H1 (cell line): ENCODE measurements at places on chromosomes 3 and 15.
A peak's percentile ranks its signal among the peaks of the same experiment; 100 is the strongest.

- DNase-seq: no peak
Observed at GRCh38 chr3:73513260-73513659, 111.5 kb downstream of the PDZRN3 start.

GRCh38 chr3:81549831-81550230 lies 211.6 kb downstream of the GBE1 start:
- DNase-seq: no peak

GRCh38 chr15:101280007-101280406 lies 2.7 kb upstream of the SELENOS start:
- no peak for DNase-seq

- no peak for DNase-seq
Observed at GRCh38 chr3:146217324-146217723, 33.6 kb downstream of the PLSCR4 start.

DNA sequence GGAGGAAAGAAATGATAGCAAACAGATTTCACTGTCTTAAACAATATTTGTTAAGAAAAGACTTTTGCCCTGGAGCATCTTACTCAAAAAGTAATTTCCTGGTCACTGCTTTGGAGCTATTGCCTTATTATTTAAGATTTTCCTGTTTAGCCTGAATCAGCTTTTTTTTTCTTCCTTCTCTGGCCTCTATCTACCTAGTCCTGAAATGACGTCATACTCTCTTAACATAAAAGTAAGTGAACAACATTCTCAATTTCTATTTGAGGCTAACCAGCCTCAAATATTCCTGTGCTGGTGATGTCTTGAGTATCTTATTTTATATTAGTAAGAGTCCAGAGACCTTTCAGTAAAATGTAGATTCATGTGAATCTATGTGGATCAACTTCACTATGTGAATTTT lies 221.9 kb upstream of the ALCAM start:
- no peak for DNase-seq

- no peak for DNase-seq
Observed at GRCh38 chr3:170564664-170565063, 21.2 kb downstream of the SLC7A14 start.

DNA sequence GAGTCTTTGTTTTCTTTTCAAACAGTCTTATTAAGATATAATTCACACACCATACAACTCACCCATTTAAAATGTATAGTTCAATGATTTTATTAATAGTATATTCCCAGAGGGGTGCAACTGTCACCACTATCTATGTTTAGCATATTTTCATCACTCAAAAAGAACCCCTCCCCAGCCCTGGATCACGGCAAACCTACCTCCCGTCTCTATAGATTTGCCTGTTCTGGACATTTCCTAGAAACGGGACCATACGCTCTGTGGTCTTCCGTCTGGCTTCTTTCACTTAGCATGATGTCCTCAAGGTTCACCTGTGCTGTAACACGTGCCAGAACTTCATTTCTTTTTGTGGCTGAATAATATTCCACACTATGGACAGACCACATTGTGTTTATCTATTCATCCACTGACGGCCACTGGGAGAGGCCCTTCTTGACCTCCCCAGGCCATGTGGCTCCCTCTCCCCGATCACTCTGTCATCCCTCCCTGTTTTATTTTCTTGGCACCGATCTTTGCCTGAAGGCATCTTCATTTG lies 56.4 kb downstream of the IQSEC1 start:
- DNase-seq: no peak

- peak; percentile 13 for DNase-seq
Observed at GRCh38 chr3:15470261-15470660, 42.9 kb downstream of the EAF1 start.

- no peak for DNase-seq
Observed at GRCh38 chr3:133991209-133991608, 38.5 kb downstream of the SLCO2A1 start.

GRCh38 chr15:37055481-37055880 lies 44.9 kb downstream of the MEIS2 start:
- no peak for DNase-seq

- DNase-seq: no peak
Observed at GRCh38 chr3:63351159-63352007, 73.3 kb downstream of the SYNPR start.

GRCh38 chr3:157099326-157100095 lies 60.4 kb downstream of the CCNL1 start:
- no peak for DNase-seq

DNA sequence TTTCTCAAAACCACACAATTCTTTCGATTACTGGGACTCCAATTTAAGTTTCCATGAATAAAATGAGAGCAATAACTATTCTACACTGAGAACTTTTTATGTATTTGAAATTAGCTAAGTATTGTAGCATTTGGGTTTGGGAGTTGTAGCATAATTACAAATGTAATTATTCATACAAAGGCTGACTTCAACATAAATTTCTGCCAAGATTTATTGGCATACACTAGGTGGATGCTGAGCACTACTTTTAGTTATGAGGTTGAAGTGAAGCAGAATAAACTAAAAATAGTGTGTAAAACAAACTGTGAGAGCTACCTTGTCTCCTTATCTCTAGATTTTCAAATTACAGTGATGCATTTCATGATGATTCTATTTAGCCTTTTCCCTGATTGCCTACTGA lies 516.1 kb downstream of the ZNF385D start:
- no peak for DNase-seq
